ENCODE measurements at places on chromosomes 4 and X. TPM values are rescaled to one million over a fixed set of nuclear protein-coding genes. Genes with fewer than 3 reads are reported as not detected.

DDX53 gene
- total RNA-seq, result not detected

DNA sequence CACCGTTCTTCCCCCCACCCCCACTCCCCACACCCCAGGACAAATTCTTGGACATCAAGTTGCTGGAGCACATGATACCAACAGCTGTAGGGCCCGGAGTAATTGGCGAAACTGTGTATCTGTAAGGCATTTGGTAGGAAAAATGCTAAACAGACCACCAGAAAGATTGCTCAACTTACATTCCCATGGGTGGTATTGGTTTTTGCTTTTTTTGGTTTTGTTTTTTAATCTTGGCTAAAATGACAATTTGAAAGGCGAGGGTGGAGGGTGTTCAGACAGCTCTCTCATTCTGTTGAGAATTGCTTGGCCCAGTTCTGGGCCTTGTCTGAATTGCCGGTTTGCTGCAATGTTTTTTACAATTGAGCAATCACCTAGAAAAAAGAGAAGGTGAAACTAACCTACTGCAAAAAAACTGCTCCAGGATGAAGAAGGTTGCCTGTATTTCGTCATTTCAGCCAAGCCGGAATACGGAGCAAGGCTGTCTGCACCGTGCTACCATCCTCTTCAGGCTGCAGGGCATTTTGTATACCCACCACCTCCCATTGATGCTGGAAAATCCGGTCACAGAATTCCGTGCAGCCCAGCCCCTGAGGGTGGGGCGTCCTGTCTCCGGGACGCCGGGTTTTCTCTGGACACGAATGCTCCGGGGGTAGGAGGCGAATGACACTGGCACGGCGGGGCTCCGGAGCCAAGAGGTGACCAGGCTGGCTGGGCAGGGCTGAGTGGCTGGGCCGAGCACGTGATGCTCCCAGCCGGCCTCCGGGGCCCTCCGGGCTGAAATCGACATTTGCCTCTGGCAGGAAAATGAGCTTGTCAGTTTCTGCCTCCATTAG, at the start of gene CLCN4:
Gene CLCN4 (plus strand): TSS at position 777 of the 833 bp plus-strand sequence. CDS start 28,058 bp downstream, outside the sequence.
- DNase-seq, result peak; percentile 69

GRCh38 chr4:13887010-13887409, 259.5 kb upstream of the BOD1L1 start:
- DNase-seq, result no peak

DNA sequence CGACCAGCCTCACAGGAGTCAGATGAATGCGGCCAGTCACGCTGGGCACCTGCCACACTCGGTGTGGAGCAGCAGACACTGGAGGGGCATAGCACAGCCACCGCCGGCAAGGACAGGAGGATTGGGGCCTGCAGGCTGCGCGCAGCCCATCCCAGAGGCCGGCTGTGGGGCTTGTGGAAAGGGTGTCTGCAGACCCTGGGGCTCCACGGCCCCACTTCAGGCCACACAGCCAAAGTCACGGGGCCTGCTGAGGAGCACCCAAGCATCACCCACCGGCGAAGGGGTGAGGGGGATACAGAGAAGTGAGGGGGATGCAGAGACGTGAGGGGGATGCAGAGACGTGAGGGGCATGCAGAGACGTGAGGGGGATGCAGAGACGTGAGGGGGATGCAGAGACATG, 70.1 kb downstream of the FAM53A start:
- no peak for DNase-seq

DNA sequence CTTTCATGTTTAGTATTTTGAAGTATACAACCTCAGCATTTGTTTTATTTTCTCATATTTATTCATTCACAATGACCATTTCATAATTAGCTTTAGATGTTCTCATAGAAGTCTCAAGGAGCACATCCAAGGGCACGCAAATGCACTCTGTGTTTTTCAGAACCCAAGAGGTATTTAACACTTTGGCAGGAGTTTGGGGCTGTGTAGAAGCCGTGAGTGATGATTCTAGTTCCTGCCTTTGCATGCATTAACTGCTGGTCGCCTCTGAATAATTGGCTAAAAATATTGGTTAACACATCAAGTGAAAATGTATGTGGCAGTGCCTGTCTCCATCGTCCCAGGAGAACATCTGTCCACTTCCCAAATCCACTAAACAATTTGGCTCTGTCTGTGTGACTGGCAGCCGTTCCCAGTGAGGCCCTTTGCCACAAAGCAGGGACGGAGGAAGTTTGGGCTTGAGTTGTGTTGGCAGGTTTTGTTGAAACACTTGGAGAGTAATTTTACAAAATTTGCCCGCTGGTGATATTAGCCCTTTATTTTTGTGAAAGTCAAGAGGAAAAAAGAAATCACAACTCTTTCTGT, 730.7 kb upstream of the SLIT2 start:
- no peak for DNase-seq

GRCh38 chr4:166458756-166459155, 585.7 kb downstream of the TLL1 start:
- peak; percentile 9 for DNase-seq

- DNase-seq, result no peak
Observed at GRCh38 chr4:79164907-79165610, 160.8 kb downstream of the NAA11 start.

DNA sequence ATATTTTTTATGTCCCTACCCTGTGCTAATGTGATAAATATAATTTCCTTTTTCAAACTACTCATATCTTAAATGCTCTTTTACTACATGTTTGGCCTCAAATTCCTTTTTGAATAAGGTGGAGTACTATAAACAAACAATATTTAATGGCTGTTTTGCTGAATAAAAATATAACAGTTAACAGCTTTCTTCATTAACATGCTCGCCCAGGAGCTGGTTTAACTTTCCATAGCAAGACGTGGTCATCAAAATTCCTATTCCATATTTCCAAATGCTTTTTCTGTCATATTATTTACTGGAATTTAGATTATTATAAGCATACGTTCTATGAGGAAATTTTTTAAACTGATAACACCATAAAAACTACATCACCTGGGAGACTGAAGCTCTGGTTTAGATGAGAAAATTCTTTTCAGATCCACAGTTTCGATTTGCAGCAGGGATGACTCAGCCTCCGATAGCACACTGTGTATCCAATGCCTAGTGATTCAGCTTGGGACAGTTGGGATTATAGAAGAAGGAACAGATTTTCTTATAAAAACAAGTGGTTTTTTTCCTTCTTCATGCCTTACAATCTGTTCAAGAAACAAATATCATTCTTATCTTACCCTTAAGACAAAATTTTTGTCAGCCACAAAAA, 129.1 kb downstream of the FBXO8 start:
- peak; percentile 36 for DNase-seq

- no peak for DNase-seq
Observed at GRCh38 chrX:105636667-105637066, 185.7 kb upstream of the NRK start.

DNA sequence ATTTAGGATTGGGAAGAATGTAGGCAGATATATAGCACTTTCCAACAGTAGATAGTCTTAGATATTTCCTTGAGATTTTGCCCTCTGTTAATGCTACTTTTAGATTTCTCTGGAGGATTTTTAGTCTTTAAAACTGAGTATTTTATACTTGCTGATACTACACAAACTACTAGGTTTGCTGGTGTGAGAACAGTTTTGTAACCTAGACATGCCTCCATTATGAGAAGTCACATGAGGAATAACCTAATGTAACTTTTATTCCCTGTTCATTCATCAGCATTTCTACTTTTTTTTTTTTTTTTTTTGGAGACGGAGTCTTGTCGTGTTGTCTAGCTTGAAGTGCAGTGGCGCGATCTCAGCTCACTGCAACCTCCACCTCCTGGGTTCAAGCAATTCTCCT, 137.2 kb downstream of the RAPGEF2 start:
- no peak for DNase-seq
